ENCODE measurements at places on chromosomes 13 and 19. TPM values are rescaled to one million over a fixed set of nuclear protein-coding genes. Genes with fewer than 3 reads are reported as not detected.

DNA sequence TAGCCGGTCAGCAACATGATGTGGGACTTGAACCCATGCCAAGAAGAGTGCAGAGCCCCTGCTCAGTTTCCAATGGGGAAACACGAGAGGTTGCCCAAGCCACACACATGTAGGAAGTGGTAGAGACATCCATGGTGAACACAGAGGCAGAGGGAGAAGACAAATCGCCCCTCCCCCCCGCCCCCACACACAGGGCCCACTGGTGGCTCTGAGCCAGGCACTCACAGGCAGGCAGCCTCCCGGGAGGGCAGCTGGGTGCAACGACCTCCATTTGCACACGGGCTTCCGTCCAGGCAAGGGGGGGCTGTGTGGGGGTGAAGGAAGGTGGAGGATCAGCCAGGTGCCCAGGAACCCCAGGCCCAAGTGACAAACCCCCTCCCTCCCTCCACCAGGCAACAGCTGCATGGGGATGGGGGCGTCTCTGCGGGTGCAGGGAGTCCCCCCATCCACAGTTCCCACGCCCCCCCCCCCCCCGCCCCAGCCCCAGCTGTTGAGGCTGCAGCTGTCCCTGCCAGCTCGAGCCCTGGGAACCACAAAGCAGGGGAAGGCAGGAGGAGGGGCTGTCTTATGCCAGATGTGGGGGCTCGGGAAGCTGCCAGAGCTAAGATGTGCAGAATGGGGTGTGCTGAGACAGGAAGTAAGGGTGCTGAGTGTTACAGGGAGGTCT, 3.4 kb downstream of the NOTCH3 start:
- no peak for DNase-seq

DNA sequence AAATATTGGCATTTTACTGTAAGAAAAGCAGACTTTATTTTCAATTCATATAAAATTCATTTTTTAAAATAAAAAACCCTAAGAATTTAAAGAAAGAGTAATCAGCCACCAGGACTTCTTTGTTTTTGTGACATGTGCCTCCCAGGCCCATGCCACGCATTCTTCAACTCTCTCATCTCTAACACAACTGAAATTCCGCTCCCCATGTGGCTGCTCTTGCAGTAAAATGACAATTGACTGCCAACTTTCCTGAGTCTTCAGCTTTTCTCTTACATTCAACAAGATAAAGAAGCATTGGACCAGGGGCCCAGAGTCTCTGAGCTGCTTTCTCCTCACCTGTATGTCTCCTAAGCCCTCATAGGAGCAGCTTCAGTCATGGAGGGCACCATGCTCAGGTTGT, 372.1 kb downstream of the UQCRFS1 start:
- DNase-seq: no peak

ATXN8OS gene
- not detected for total RNA-seq

OVOL3 gene
- not detected for total RNA-seq

DNA sequence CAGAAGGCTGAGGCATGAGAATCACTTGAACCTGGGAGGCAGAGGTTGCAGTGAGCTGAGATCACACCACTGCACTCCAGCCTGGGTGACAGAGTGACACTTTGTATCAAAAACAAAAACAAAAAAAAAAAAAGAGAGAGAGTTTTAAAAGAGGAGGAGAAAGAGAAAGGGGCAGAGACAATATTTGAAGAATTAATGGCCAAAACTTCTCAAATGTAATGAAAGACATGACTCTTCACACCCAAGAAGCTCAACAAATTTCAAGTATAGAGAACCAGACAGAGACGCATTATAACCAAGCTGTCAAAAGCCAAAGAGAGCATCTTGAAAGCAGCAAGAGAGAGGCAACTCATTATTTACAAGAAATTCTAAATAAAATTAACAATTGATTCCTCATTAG, 36.9 kb upstream of the USP12 start:
- no peak for DNase-seq

- no peak for DNase-seq
Measured at GRCh38 chr13:109819874-109820273, 33.5 kb upstream of the IRS2 start.

- no peak for DNase-seq
Measured at GRCh38 chr13:107900775-107901174, 314.6 kb downstream of the LIG4 start.

ZNF112 gene
- total RNA-seq: 0.62 TPM

GRCh38 chr19:3132971-3133792, 2.7 kb upstream of the GNA15 start:
- DNase-seq: peak; percentile 80

SOHLH2 gene
- not detected for total RNA-seq

DNA sequence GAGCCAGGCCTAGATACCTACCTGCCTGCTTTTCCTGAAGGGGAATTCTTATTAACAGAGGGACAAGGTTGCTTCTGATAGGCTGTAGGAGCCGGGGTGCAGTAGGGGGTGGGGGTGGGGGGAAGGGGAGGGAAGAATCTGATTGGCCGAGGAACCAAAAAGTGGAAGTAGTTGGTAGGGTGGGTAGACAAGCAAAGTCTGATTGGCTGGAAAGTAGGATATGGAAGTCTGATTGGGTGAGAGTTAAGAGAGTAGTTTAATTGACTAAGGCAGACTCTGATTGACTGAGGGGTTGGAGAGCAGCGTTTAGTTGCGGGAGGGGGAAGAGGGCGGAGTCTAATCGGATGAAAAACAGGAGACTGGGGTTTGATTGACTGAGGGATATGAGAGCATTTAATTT, 9.4 kb upstream of the CYP4F22 start:
- DNase-seq: no peak

PLD3 gene
- total RNA-seq: 44.2 TPM

DNA sequence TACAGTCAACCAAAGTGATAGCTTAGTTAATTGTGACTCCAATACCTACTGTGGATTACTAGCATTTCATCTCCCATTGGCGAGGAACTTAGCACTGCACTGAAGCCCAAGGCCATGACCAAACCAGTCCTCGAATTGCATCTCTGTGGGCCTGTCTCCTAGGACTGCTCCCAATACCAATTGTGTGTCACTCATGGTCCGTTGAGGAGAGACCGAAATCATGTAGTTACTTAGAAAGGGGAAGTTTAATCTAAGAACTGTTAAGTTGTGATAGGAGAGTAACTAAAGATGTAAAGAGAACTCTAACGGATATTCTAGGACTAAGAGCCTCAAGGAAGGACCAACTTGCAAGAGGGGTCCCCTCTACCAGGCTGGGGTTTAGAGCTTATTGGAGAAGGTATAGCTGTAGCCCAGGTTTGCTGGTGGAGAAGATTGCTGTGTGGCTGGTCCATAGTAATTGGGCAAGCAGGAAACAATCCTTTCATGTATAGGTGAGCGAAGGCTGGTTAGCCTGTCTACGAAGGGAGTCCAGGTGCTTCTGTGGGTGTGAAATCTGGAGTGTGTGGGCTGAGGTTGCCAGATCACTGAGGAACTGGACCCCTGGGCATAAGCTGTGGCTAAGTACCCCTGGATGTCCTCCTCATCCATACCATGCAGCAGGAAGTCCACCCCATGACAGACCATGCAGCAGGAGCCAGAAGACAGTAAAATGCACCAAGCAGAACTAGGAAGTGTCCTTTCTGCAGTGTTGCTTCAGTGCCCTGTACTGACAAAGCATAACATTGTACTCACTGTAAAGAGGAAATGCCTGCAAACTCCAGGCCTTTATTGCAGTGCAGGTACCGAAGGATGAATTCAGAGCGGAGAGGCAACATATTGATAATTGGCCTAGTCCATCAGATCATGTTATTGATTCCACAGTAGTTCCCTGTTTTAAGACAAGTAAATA, 30.8 kb downstream of the DNAJC3 start:
- no peak for DNase-seq

GRCh38 chr13:47005756-47006414, 109.0 kb upstream of the HTR2A start:
- DNase-seq: no peak

DNA sequence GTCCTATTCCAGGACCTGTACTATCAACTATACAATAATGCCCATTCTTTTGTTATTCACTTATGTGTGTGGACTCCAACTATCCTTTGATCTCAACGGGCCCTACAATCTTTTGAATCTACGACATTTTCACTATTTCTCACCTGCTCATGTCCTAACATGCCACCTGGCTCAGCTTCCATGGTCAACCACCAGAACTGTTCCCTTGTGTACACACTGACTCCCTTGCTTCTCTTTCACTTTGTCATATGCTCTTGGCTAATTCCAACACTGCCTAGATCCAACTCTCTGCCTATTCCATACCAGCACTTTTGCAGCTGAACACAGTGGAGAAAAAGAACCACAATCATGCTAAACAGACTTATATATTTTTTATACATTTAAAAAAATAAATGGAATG, 53.1 kb downstream of the MICU2 start:
- DNase-seq: no peak

GRCh38 chr13:100088644-100089464, at the start of gene PCCA:
Gene PCCA, plus strand, starts transcription at chr13:100089093. Its CDS starts 28 bp downstream, at chr13:100089121.
- DNase-seq: peak; percentile 83

- no peak for DNase-seq
Measured at GRCh38 chr19:29606420-29606747, 301 bp downstream of the POP4 start.

GRCh38 chr13:108272333-108272732, 2.8 kb downstream of the TNFSF13B start:
- DNase-seq: no peak

TPTE2 gene
- not detected for total RNA-seq

DNA sequence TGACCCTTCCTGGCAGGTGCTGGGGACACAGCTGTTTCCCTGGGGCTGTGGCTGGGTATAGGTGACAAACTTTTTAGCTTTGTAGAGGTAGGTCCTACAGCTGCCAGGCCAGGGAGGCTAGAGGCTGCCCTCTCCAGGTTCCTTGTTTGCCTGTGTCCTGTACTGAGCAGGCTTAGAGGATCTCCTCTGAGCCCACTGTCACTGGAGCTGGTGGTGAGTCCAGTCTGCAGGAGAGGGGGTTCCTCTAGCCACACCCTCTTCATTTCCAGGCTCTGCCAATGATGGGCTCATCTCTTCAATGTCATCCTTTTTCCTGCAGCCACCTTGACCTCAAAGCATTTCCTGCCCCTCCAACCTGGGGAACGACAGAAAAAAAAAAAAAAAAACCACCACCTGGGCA, 12.6 kb upstream of the RAB11B start:
- DNase-seq: no peak

Measured in activated naive CD8-positive, alpha-beta T cell treated with anti-CD3 and anti-CD28 coated beads for 36 hours (primary cell).